ENCODE measurements at places on chromosomes 3 and 15.
A peak's percentile ranks its signal among the peaks of the same experiment; 100 is the strongest.

DNA sequence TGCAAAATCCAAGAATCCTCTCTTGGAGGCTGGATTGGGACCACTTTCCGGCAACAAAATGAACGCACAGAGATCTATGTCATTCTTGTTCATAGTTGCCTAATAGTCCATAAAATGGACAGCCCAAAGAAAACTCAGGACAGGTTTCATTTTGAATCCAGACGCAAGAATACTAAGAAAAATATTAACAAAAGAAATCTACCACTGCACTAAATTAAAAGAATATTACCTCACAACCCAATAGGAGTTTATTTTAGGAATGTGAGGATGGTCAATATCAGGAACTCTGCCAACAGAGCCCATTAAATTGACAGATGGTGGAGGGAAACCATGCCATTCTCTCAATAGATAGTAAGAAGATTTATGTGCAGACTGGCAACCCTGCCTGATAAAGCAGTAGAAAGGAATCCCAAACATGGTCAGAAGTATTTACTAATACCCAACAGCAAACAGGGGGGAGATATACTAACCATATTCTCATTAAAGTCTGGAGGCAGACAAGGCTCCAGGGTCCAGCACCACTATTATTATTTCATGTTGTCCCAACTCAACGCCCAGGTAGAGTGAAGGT is 127.6 kb downstream of the SMAD6 start:
- DNase-seq = no peak

GRCh38 chr15:65414841-65415621 is 7.7 kb downstream of the IGDCC4 start:
- DNase-seq = no peak

DNA sequence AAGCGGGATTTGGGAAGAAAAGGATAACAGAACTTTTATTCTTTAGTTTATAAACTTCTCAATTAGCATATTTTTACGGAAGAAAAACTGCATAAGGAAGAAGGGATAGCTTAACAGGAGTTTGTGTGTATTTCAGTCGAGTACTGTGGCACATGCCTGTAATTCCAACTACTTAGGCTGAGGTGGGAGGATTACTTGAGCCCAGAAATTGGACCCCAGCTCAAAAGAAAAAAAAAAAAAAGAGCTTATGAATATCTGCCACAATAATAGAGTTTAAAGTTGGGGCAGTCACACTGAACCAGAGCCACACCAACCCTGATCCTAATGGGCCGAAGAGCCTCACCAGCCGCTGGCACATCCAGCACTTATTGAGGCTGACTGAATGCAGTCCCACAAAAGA is 31.1 kb downstream of the CHAC1 start:
- no peak for DNase-seq

DNA sequence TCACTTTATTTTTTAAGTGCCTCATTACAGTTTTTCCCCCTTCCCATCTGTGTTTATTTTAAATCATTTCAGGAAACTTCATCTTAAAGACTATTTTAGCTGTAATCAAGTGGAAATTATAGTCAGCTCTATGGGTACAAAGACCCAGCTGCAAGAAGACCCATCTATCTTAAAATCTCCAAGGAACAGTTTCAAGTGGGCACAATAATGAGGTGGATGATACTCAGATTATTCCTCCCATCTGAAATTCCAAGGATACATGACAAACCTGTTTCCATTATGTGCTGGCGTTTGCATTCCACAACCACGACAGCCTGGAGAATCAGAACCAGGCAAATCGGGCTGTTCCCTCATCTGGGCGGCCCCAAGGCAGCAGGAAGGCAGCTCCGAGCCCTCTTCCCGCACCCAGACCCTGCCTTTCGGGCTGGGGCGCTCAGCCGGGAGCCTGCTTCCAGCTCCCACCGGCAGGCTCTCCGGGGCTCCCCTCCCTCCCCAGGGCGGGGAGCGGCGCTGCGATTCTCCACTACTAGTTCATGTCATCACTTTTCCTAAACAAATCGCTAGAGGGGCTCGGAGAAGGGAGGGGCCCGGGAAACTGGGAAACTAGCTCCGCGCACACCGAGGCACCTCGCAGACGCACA is at the start of gene MGLL:
Gene MGLL (minus strand): TSS at position 475 of the 641 bp plus-strand sequence. CDS start 197 bp downstream, at position 278.
- no peak for DNase-seq

GRCh38 chr3:17820704-17821103 is 78.3 kb upstream of the TBC1D5 start:
- no peak for DNase-seq

- no peak for DNase-seq
Measured at GRCh38 chr3:41640076-41640475, 321.8 kb downstream of the ULK4 start.

- no peak for DNase-seq
Measured at GRCh38 chr3:901953-902778, 190.7 kb upstream of the CNTN6 start.

- DNase-seq = no peak
Measured at GRCh38 chr3:188217011-188217463, 63.1 kb downstream of the LPP start.

- no peak for DNase-seq
Measured at GRCh38 chr3:43867436-43868072, 176.8 kb downstream of the ABHD5 start.

- no peak for DNase-seq
Measured at GRCh38 chr3:12972781-12973702, 100.2 kb downstream of the IQSEC1 start.

DNA sequence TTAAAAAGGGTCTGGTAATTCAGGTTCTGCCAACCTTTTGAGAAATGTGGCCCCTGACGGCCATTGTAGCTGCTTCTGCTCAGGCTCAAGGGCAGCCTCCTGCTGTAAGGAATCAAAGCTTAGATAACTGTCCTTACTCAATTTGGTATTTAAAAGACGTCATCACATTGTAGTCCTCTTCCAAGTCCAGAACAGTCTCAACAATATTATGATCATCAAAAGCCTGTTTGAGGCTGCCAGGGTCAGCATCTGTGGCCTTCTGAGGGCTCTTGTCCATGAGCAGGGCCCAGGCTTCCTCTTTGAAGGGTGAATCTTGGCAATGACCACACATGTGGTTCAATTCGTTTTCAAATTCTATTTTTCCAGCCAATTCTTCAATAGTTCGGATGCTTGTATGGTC is 6.0 kb downstream of the C3orf62 start:
- no peak for DNase-seq

DNA sequence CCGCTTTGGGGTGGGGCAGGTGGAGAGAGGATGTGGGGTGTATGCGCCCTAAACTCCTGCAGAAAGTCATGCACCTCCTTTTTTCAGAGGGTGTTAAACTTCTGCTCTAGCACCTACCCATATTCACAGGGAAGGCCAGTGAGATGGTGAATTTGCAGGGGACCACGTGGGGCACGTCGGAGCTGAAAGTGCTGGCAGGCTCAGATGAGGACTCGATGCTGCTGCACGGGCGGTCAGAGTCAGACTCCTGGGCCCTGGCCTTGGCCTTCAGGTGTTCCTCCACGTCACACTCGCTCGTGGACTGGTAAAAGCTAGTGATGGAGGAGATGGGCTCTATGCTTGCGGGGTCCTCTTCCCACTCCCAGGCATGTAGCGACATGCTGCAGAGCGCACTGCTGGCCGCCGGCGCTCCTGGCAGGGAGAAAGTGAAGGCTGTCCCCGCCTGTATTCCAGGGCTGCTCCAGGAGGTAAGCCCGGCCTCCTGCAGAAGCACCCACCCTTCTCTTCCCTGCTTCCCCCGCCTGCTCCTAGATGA is 883 bp downstream of the CFAP92 start:
- no peak for DNase-seq

GRCh38 chr3:39671600-39671999 is 137.8 kb upstream of the MYRIP start:
- DNase-seq = no peak

GRCh38 chr3:31102196-31102879 is 207.9 kb upstream of the GADL1 start:
- peak; percentile 53 for DNase-seq

DNA sequence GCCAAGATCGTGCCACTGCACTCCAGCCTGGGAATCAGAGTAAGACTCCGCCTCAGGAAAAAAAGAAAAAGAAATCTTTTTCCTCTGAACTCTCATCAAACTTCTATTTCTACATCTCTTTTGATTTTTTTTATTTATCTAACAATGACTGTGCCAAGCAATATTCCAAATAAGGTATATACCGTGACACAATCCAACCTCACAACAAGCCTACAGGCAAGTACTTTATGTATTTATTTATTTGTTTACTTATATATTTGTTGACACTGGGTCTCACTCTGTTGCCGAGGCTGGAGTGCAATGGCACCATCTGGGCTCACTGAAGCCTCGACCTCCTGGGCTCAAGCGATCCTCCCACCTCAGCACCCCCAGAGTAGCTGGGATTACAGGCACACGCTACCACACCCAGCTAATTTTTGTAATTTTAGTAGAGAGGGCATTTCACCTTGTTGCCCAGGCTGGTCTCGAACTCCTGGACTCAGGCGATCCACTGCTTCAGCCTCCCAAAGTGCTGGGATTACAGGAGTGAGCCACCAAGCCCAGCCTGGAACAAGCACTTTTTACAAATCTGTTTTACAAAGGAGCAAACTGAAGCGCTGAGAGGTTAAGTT is 94.9 kb upstream of the CHD2 start:
- no peak for DNase-seq

DNA sequence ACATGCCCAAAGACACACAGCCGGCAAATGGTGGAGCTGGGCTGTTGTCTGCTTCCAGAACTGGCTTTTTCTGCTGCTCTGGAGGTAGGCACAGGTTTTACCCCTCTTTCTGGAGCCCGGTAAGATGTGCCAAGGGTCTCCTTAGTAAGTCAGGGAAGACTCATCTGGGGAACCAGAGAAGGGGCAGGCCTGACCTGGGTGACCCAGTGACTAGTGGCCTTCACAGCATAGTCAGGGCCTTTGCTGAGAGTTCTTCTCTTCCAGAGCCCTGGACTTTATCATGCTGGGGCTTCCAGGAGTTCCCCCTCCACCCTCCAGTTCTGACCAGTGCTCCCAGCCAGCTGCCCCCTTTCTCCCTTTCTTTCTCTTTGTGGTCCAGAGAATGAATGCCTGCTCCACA is 3.2 kb downstream of the CD276 start:
- no peak for DNase-seq

Data from stimulated activated CD4-positive, alpha-beta T cell treated with anti-CD3 and anti-CD28 coated beads, Interleukin-2, amount 100 ng/mL, for 24 hours (primary cell).